ENCODE measurements at places on chromosomes 3 and 15.

GRCh38 chr3:175902226-175902625, 1043.1 kb downstream of the NAALADL2 start:
- no peak for DNase-seq

DNA sequence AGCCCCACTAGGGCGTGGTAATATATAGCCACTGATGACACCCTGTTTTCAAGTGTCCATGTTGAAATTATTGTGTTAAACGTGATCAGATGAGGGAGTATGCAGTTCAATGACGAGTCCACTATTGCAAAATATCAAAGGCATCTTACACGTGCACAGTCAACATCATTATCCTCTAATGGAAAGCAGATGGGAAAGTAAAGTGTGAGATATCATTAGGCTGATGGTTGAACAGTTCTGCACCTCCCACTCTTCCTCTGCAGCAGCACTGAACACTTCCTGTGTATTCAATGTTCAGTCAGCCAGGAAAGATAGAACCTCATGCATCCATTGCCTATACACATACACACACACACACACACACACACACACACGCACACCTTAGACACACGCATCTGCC, 431.8 kb upstream of the CCDC54 start:
- DNase-seq, result peak; percentile 66

GRCh38 chr3:112114576-112115160, 18.4 kb downstream of the GCSAM start:
- DNase-seq, result no peak

GRCh38 chr3:38836561-38836960, 20.5 kb upstream of the SCN10A start:
- DNase-seq, result no peak

GRCh38 chr15:75823860-75824613, 19.2 kb upstream of the UBE2Q2 start:
- DNase-seq, result no peak

DNA sequence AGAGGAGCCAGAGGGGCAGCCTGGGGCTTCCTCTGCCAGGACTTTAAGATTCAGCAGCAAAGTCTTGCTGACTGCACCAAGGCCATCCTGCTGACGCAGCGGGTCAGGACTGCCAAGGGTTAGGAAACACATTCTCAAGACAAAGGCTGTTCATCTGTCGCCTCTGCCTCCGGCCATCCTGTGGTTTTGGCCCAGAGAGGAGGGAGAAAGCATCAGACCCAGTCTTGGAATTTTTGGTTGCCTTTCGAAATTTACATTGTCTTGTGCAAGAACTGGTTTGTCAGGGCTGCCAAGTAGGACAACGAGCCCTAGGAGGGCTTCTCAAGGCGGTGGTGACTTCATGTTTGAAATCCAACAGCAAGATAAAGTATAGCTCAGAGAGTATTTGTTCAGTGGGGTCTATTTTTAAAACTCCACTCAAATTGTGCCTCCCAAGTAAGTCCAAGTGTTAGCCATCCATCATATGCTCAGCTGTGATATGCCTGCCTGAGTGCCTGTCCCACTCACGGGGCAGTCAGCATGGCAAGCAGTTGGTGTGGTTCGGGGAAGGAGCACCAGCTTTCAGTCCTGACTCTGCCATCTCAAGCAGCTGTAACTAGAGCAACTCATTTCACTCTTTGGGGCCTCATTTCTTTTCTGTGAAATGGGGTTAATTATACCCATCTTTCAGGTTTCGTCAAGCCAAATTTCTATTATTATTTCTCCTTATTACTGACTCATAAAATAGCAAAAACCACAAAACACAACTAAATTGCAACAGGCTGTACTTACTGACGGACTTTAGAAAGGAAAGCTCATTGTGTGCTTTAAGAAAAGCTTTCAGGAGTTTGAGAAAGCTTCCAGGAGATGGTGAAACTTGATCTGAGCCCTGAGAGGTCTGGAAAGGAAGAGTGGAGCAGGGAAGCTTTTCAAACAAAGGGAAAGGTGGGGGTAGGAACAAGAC, 42.4 kb upstream of the RHO start:
- peak; percentile 97 for DNase-seq

DNA sequence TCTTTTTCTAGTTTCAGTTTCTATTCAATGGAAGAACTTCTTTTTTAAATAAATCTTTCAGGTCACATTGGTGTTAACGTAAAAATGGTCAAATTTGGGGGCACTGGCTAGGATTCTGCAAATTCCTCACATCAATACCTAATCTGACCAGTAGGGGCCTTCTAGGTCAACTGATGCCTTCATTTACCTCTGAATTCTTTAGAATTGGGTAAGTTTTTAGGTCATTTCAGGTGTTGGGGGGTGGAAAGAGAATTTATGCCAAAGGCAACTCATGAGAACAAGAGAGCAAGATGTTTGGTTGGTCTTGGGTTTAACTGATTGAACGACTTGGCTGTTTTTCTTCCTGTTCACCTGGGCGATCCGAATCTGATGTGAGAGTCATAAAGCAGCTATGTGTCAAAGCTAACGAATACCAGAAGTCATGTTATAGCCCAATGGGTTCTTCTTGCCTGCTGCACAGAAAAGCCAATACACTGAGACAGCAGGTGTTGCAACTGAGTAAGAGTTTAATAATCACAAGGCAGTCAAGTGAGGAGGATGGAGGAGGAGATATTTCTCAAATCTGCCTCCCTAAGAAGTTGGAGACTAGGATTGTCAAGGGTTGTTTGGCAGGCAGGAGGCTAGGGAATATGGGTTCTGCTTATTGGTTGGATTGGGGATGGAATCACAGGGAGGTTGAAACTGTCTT, 15.3 kb downstream of the LRRC49 start:
- no peak for DNase-seq

- no peak for DNase-seq
Measured at GRCh38 chr3:70276901-70277300, 35.5 kb downstream of the MDFIC2 start.

DNA sequence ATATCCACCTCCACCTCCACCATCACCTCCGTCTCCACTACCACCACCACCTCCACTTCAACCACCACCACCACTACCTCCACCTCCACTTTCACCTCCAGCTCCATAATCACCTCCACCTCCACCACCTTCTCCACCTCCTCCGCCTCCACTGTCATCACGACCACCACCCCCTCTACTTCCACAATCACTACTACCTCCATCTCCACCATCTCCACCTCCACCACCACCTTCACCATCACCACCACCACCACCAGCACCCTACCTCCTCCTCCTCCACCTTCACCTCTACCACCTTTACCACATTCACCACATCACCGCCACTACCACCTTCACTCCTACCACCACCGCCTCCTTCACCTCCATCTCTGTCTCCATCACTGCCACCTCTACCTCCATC, 435.7 kb downstream of the MCTP2 start:
- DNase-seq, result no peak

- no peak for DNase-seq
Measured at GRCh38 chr15:38828031-38828532, 263.5 kb upstream of the RASGRP1 start.

DNA sequence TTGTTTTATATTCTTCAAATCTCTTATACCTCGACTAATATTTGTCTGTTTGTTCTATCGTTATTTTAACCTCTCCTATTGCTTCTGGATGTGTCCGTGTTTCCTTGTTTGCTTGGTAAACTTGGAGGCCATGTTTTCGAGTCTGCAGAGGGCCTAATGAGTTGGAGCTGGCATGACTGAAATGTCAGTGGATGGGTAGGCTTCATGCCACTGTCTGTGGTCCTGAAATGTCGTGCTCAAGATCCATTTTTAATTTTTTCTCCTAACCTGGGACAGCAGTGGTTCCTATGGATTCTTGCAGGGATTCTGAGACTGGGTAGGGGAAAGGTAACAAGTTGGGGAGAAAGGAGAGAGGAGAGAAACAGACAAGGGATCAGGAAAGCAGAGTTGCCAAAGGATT, 18.8 kb upstream of the GASK1A start:
- DNase-seq, result no peak

DNA sequence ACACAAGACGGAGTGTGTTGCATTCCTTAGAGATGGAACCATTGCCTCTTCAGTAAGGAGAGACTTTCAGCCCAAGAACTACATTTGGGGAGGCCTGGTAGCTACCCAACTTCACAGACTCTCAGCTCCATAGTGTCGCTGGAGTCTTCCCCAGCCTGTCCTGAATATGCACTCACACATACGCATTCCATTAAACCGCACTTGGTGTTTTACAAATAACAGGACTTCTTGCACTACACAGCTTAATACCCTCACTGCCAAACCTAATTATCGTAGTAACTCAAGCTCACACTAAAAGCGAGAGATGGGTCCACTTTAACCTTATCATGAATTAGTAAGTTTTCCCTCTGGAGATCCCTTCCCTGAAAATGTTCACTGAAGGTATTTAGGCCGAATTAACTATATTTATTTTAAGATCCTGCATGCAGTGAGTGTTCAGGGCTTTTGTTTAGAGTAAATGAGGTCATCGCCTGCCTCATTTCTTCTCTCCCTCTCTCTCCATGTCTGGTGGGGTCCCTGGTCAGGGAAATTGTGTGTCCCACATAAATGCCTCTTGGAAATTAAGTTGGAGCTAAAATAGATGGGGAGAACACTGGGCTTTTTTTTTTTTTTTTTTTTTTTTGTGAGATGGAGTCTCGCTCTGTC, 171.9 kb downstream of the FAM43A start:
- no peak for DNase-seq

DNA sequence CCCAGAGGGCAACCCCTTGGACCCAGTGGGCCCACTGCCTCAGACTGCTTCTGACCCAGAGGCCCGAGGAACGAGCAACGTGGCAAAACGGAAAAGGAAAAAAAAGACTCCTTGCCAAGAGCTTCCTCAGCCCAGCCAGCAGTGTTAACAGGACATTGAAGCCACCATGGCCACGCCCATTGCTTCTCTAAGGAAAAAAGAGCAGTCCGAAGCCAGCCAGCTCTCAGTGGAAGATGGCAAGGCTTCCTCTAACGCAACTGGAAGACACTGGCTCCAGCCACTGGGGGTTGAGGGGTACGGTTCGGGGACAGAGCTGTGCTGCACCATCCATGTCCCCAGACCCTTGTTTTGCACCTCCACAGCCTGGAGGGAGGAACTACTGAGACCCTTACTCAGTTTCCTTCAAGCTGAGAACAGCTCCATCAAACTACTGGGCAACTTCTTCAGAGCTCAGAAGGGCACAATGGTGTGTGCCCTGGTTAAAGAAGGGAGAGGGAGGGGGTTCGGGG, 10.7 kb downstream of the BMF start:
- no peak for DNase-seq

GRCh38 chr15:40070166-40070557, 31.2 kb upstream of the SRP14 start:
- DNase-seq, result no peak

DNA sequence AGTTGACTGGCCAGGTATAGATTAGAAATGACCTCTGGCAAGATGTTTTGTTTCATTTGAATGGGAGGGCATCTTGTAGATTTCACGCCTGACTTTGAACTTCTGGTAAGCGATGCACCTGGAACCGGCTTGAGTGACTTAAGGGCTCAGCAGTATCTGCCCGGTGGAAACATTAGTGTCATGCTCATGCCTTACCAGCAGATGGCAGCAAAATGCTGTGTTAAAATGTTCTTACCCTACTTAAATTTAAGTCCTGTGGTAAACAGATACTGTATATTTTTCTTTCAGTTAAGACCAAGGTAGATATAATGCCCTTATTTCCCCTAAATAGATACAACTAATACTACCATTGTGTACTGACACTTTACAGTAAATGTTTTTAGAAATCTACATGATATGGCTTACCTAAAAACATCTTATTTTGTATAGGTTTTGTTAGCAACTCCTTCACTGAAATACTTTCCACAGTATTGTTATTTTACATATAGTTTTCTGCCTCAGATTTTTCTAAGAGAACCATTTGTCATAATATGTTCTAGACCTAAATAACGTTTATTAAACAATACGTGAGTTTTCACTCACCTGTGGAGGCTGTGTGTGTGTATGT, 25.5 kb downstream of the ASB7 start:
- peak; percentile 60 for DNase-seq

- no peak for DNase-seq
Measured at GRCh38 chr3:37118163-37118562, 56.2 kb downstream of the LRRFIP2 start.

GRCh38 chr3:183924956-183925355, 40.3 kb upstream of the PARL start:
- DNase-seq, result no peak

DNA sequence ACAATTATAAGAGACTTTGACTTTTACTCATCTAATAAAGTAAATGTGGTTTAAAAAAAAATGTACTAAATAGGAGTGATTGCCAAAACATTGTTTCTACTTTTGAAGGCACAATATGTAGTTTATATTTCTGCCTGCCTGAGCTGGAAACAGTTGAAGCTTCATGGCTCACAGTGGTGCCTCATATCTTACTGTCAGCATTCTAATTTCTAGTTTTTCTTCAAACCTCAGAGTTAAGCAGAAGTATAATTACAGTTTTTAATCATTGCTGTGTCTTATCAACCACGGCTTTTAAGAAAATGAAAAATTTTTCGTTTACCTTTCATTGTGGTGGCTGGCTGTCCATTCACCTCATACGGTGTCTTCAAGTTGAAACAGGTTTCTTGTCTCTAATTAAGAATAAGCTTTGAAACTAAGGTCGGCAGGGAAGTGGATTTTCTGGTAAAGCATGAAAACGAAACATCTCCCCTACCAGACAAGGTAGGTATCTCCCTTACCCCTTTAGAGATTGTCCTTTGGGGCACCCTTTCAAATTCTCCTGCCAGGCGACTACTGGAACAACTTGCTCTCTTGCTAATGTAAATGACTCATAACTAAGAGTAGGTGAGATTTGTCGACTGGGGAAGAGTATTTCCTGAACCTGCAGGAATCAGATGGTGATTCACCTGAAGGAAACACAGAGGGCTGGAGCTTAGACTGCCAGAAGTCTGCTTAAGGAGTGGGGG, at the start of gene GPR87:
Gene GPR87 (minus strand): TSS at position 554 of the 725 bp plus-strand sequence. CDS start 16,720 bp downstream, outside the sequence.
- no peak for DNase-seq

GRCh38 chr3:35422836-35423601, 216.3 kb upstream of the ARPP21 start:
- DNase-seq, result no peak
